ENCODE measurements at places on chromosomes 2 and 18. TPM values are rescaled to one million over a fixed set of nuclear protein-coding genes. Genes with fewer than 3 reads are reported as not detected.

DNA sequence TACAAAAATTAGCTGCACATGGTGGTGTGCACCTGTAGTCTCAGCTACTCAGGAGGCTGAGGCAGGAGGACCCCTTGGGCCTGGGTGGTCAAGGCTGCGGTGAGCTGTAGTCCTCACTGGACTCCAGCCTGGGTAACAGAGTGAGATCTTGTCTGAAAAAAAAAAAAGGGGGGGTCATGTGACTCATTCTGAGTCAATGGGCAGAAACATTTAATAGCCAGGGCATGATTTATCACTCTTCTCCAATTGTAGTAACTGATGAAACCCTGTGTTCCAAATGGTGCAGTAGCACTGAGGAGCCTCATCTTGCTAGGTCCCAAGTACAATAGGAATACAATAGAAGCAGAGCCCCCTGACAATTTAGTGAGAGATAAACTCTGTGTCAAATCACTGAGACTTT is 78.9 kb upstream of the CCDC68 start:
- no peak overlapping the region for H3K27ac ChIP-seq
- H3K36me3 ChIP-seq, result no peaks in the 10 kb centered on the region
- H3K27me3 ChIP-seq, result no peaks in the 10 kb centered on the region
- no peak for DNase-seq

- no peak for DNase-seq
- H3K4me1 ChIP-seq, result peaks cover 56% of the 10 kb centered on the region
- H3K27ac ChIP-seq, result no peak overlapping the region
- no peak overlapping the region for H3K4me3 ChIP-seq
- no peaks in the 10 kb centered on the region for H3K36me3 ChIP-seq
- H3K27me3 ChIP-seq, result no peaks in the 10 kb centered on the region
These were observed 175.6 kb upstream of the ZFP36L2 start for GRCh38 chr2:43402002-43402401.

- H3K4me1 ChIP-seq, result no peaks in the 10 kb centered on the region
- no peak overlapping the region for H3K27ac ChIP-seq
- H3K27me3 ChIP-seq, result no peaks in the 10 kb centered on the region
- no peak overlapping the region for H3K4me3 ChIP-seq
- H3K36me3 ChIP-seq, result no peaks in the 10 kb centered on the region
- no peak for DNase-seq
These were observed 380.3 kb downstream of the NRXN1 start for GRCh38 chr2:50651676-50652075.

DNA sequence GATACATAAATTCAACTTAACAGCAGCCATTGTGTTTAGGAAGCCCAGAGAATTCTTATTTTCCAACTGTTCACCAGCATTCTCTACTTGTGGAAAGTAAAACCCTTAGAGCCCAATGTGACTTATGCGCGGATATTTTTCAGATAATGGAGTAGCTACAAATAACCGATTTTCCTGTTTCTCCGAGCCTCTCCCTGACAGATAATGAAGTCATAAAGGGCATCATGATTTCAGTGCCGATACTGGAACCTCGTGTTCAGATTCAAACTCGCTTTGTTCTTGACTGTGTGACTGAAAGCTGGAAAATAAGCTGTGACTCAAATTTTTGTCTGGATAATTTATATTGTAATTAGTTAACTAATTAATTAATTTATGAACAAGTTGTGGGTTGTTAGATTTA is 228.2 kb downstream of the VAPA start:
- peaks cover 13% of the 10 kb centered on the region for H3K4me1 ChIP-seq
- DNase-seq, result no peak
- no peaks in the 10 kb centered on the region for H3K36me3 ChIP-seq
- no peaks in the 10 kb centered on the region for H3K27me3 ChIP-seq

DNA sequence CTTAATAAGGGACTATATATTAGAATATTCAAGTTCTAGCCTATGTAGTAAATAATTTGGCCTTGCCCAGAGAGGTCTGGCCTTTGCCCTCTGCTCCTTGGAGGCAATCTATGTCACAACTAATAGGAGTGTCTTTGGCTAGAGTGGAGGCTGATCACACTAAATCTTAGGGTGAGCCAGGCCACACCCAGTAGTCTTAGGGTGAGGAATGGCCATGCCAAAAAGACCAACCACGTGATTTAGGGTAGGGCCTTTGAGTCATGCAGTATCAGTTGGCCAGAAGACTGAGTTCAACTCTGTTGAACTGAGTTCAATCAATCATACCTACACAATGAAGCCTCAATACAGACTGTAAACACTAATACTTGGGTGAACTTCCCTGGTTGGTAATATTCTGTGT is 26.0 kb upstream of the FLACC1 start:
- DNase-seq, result no peak
- H3K4me3 ChIP-seq, result no peak overlapping the region
- no peaks in the 10 kb centered on the region for H3K4me1 ChIP-seq

- no peaks in the 10 kb centered on the region for H3K36me3 ChIP-seq
- H3K4me3 ChIP-seq, result no peak overlapping the region
- no peaks in the 10 kb centered on the region for H3K4me1 ChIP-seq
- no peaks in the 10 kb centered on the region for H3K27me3 ChIP-seq
- H3K27ac ChIP-seq, result no peak overlapping the region
These were observed 471.4 kb downstream of the CMPK2 start for GRCh38 chr2:6394276-6394675.

DNA sequence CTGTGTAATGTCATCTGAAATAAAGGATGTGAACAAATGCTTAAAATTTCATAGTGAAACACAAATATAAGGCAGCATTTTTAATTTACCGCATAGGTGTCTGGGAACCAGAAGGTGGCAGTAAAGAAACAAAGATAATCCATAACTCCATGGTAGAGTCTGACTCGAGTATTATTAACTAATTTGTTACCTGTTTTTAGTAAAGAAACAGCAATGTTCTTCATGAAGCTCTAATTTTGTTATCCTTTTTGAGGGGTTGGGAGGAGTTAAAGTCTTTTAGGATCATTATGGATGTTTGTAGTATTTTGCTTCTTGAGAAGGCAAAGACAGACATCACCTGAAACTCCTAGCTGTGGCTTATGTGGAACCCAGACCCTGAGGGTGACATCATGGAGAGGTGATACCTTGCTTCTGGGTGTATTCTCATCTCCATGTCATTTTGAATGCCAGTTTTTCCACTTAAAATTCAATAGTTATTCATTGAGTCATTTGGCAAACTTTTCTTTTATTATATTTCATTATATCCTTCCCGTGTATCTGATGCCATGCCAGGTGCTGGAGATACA is 286.2 kb upstream of the EPAS1 start:
- H3K27me3 ChIP-seq, result no peaks in the 10 kb centered on the region
- no peak overlapping the region for H3K27ac ChIP-seq
- DNase-seq, result no peak

GRCh38 chr2:219358170-219359075 is 25.9 kb upstream of the RESP18 start:
- DNase-seq, result no peak
- H3K27ac ChIP-seq, result no peak overlapping the region
- H3K27me3 ChIP-seq, result no peaks in the 10 kb centered on the region
- peaks cover 9% of the 10 kb centered on the region for H3K4me1 ChIP-seq

DNA sequence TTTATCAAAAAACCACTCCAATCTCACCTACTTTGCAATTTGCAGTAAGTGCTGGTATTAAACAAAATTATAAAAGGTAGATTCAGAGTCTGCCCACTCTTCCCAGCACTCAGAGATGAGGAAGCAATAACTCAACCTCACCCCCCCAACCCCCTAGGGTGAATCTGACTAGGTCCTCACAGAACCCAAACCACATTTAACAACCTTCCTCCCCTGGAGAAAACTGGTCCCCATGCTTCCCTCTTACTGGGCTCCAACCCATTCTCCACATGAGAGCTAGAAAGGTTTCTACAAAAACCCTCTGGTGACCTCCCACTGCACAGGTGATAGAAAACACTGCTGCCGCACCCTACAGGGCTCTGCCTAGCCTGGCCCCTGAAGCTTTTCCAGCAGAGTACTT is 40.5 kb upstream of the BMP10 start:
- H3K27ac ChIP-seq, result no peak overlapping the region
- H3K4me3 ChIP-seq, result no peak overlapping the region
- DNase-seq, result no peak
- peaks cover 9% of the 10 kb centered on the region for H3K4me1 ChIP-seq
- H3K27me3 ChIP-seq, result no peaks in the 10 kb centered on the region

- no peaks in the 10 kb centered on the region for H3K36me3 ChIP-seq
- peaks cover 8% of the 10 kb centered on the region for H3K4me1 ChIP-seq
- no peak for DNase-seq
These were observed 84.6 kb downstream of the RAB31 start for GRCh38 chr18:9792565-9793245.

DNA sequence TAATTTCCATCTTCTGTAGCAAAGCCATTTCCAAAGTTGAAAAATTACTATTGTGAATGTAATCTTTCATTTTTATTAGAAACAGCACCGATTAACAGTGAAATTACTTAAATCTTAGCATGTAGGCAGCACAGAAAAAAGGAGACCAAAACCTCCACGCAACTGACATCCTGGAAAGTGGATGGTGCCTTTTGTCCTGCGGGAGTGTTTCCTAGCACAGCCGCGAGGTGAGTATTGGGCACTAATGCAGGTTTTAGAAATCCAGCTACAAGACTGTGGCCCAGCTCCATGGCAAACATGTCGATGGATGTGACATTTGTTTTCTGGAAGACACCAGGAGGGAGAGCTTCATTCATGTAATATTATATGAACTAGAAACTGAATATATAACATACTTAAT is 86.9 kb downstream of the MBP start:
- H3K36me3 ChIP-seq, result no peaks in the 10 kb centered on the region
- H3K27ac ChIP-seq, result no peak overlapping the region
- H3K4me3 ChIP-seq, result no peak overlapping the region
- no peak for DNase-seq

DNA sequence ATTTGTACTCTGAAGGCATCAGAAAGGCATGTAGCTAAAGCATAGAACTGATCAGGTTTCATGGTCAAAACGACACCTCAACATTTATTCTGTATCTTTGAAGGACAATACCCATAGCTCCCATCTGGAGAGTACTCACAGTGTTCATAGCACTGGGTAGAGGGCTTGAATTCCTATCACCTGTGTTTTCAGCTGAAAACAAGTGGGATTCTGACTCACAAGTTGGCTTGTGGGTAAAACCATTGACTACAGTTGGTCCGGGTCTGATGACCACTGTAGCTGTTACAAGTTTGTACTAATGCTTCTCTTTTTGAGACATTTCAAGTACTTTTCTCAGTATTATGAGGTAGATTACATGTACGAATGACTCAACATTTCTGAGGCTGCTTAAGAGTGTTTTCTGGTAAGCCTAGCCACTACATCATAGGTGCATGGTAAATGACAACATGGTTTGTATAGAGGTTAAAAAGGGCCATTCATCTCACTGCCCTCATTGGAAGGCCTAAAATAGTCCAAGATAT is 68.6 kb upstream of the PELI1 start:
- no peaks in the 10 kb centered on the region for H3K27me3 ChIP-seq
- no peaks in the 10 kb centered on the region for H3K36me3 ChIP-seq
- peaks cover 6% of the 10 kb centered on the region for H3K4me1 ChIP-seq
- no peak for DNase-seq
- peak overlapping the region; percentile 34 for H3K27ac ChIP-seq
- H3K4me3 ChIP-seq, result no peak overlapping the region

DNA sequence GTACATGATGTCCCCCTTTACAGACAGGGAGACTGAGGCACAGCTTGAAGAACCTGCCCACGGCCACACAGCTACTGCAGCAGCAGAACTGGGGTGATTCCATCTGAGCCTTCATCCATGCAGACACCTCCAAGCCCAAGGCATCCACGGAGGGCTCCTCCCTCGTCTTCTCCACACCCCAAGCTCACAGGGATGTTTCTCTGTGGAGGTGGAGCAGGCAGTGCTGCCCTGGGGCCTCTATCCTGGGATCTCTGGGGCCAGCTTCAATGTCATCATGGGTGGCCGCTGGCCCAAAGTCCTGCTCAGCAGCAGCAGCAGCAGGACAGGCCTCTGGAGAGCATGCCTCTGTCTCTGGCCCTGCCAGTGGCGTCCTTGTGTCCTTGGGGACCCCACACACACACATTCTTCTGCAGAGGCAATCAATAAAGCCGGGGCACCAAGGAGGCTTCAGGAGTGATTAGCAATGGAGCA is 31.2 kb downstream of the ADI1 start:
- peaks cover 5% of the 10 kb centered on the region for H3K4me1 ChIP-seq
- no peak for DNase-seq
- H3K27ac ChIP-seq, result peak overlapping the region; percentile 4
- H3K27me3 ChIP-seq, result no peaks in the 10 kb centered on the region
- peaks cover 7% of the 10 kb centered on the region for H3K36me3 ChIP-seq

GRCh38 chr2:233217892-233218377 is 33.5 kb upstream of the ATG16L1 start:
- no peaks in the 10 kb centered on the region for H3K27me3 ChIP-seq
- no peak overlapping the region for H3K4me3 ChIP-seq
- no peaks in the 10 kb centered on the region for H3K36me3 ChIP-seq
- DNase-seq, result no peak
- no peak overlapping the region for H3K27ac ChIP-seq
- no peaks in the 10 kb centered on the region for H3K4me1 ChIP-seq

DNA sequence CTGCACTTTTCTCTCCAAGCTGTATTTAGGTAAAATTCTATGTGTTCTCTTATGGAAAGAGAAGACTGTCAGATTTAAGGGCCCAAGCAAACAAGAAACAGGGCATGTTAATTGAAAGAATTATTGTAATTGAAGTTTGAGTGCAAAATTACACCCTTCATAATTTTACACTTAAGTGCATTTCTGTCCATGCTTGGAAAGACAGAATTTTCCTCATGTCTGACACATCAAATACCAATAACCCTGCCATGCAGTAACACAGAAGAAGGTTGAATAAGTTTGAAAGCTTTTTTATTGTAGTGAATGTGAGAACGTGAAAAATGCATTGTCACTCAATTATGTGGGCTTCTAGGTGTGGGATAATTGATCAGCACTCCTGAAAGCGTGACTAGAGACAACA is 52.9 kb upstream of the PARD3B start:
- no peaks in the 10 kb centered on the region for H3K27me3 ChIP-seq
- no peak overlapping the region for H3K4me3 ChIP-seq
- no peaks in the 10 kb centered on the region for H3K36me3 ChIP-seq
- no peak for DNase-seq
- H3K4me1 ChIP-seq, result peaks cover 5% of the 10 kb centered on the region

DNA sequence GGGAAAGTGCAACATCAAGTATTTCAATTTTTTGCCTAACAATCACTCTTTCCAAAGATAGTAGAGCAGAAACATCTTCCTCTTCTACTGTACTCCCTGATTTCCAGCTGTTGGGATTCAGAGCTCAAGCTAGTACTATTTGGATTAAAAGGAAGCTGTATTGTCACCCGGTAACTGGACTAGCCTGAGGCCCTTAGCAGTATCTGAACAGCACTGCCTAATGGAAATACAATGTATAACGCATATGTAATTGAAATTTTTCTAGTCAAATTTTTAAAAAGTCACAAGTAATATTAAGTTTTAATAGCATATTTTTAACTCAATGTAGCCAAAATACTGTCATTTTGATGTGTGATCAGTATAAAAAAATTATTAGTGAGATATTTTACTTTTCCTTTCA is 86.2 kb downstream of the COX7A2L start:
- H3K36me3 ChIP-seq, result no peaks in the 10 kb centered on the region
- DNase-seq, result no peak

SLC11A1 gene
- total RNA-seq, result 122 TPM

B3GNT7 gene
- total RNA-seq, result 17.5 TPM

LCT gene
- 0.28 TPM for total RNA-seq

LGALSL gene
- total RNA-seq, result 15.8 TPM

LHCGR gene
- not detected for total RNA-seq

GNAL gene
- 4.2 TPM for total RNA-seq

FN1 gene
- 6,415 TPM for total RNA-seq

ANKRD30BL gene
- not detected for total RNA-seq

UGT1A8 gene
- total RNA-seq, result not detected

NT5DC4 gene
- not detected for total RNA-seq

EHBP1 gene
- total RNA-seq, result 67.7 TPM

SOCS6 gene
- total RNA-seq, result 21.3 TPM

COL4A4 gene
- total RNA-seq, result 34.0 TPM

SP9 gene
- total RNA-seq, result not detected

ALMS1 gene
- total RNA-seq, result 41.6 TPM

All from thoracic aorta (tissue), 2 donors.